ENCODE measurements at places on chromosomes 16 and 17.

GRCh38 chr16:66682271-66682670 lies 14.3 kb downstream of the CMTM4 start:
- no peak for DNase-seq

GRCh38 chr16:65681406-65681805 lies 559.5 kb upstream of the CDH11 start:
- DNase-seq: no peak

DNA sequence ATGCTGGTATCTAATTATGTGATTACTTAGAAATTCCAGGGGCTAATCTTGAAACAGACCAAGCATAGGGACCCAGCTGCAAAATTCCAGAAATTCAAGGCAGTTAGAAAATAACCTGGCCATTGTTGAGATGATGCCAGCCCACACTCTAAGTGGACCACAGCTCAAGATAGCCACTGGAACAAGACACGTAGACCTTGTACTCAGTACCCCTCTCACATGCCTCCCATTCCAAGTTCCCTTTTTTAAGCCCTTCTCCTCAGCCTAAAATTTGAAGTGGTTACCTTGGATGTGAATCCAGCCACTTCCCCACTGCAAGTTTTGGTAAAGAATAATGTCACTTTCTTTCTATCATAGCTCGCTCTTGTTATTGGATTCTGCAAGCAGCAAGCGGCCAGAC lies 4.1 kb upstream of the ZNF19 start:
- DNase-seq: no peak

GRCh38 chr17:47967607-47968252 lies 3.2 kb upstream of the CDK5RAP3 start:
- peak; percentile 41 for DNase-seq

GRCh38 chr16:11966173-11966572 lies 1.2 kb downstream of the TNFRSF17 start:
- DNase-seq: no peak

DNA sequence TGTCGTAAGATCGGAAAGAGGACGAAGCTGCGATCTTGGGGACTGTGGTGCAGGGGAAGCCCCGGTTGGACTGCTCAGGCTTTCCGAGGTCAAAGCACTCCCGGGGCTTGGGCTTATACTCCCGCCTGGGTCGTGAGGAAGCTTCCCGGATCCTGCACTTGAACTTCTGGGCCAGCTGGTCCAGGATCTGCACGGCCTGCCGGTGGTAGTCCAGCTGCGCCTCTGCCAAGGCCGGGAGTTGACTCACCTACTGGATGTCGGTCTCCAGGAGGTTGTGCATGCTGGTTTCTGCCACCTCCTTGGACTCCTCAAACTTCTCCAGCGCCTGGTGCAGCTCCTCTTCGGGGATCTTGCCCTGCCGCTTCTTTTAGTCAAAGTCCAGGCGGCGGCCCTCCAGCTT lies 99.2 kb downstream of the KPNA2 start:
- no peak for DNase-seq

DNA sequence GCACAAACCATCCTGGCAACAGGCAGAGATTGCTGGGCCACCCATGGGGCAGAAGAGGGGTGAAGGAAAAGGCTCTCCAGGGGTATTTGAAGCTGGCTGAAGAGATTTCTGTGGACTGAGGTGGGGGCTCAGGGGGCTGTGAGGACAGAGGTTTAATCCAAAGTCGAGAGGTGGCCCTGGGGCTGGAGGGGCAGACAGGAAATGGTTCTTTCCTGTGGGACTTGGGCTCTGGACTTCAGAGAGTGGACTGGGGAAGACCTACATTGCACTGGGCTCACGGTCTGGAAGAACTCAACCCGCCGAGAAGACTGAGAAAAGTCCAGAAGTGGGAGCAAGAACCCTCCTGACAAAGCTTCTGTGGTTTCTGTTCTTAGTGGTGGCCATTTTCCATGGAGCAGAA lies 2.9 kb downstream of the CCDC42 start:
- no peak for DNase-seq

DNA sequence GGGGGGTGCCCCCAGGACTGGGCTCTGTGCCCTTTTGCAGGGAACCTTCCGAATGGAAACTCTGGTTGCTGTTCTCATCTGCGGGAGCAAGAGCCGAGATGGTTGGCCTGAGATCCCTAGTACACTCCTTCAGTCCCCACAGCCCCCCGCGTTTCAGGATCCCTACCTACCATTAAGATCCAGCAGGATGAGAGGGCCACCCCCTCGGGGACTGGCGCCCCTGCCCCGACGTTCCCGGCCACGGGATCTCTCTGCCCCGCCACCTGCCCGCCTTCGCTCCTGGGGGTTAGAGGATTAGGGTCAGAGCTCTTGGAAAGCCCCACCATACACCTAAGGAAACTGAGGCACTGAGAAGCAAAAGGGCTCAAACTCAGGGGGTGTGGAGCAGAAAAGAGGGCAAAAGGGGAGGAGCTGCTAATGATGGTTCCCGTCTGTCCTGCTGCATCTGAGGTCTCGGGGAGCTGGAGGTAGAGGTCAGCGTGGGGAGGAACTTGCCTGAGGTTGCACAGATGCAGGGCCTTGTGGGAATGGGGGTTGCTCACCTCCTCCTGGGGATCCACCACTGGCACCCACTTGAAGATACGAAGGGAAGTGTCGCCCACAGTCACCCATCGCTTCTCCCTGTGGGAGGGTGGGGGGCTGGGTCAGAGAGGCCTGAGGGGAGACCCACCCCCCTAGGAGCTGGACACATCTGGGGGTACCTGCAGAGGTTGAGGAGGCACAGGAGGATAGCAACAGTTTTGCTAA lies 1.0 kb downstream of the BCL7C start:
- no peak for DNase-seq

GRCh38 chr16:49876716-49877129 lies 20.8 kb upstream of the ZNF423 start:
- DNase-seq: no peak

GRCh38 chr16:54385141-54385540 lies 98.6 kb upstream of the IRX3 start:
- no peak for DNase-seq

DNA sequence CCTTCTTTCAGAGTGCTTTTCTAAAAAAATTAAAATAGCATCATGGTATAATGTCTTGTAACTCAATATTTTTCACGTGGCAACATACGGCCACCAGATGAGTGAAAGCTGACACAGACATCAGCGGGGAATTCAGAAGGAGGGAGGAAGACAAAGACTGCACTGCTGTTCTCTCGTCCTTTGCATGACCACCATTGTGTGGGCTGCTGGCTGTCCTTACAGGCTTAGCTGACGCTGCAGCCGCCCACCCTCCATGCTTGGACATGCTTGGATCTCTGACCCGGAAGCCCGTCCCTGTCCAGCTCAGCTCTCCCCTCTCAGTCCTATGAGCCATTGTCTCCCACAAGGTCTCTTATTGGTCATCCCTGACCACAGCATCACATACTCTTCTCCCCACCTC lies 11.4 kb upstream of the MLYCD start:
- DNase-seq: no peak

GRCh38 chr16:82633964-82634600 lies 7.3 kb downstream of the CDH13 start:
- no peak for DNase-seq

- DNase-seq: no peak
Measured at GRCh38 chr16:19228575-19228974, 57.0 kb upstream of the CLEC19A start.

- no peak for DNase-seq
Measured at GRCh38 chr16:64236316-64236715, 885.5 kb downstream of the CDH11 start.

GRCh38 chr16:89395150-89396142 lies 94.9 kb downstream of the ANKRD11 start:
- DNase-seq: peak; percentile 84

- DNase-seq: no peak
Measured at GRCh38 chr16:7025616-7026190, 306.9 kb upstream of the RBFOX1 start.

GRCh38 chr16:80366023-80366422 lies 174.8 kb upstream of the DYNLRB2 start:
- no peak for DNase-seq

- no peak for DNase-seq
Measured at GRCh38 chr16:89122322-89122851, 28.7 kb downstream of the ACSF3 start.

DNA sequence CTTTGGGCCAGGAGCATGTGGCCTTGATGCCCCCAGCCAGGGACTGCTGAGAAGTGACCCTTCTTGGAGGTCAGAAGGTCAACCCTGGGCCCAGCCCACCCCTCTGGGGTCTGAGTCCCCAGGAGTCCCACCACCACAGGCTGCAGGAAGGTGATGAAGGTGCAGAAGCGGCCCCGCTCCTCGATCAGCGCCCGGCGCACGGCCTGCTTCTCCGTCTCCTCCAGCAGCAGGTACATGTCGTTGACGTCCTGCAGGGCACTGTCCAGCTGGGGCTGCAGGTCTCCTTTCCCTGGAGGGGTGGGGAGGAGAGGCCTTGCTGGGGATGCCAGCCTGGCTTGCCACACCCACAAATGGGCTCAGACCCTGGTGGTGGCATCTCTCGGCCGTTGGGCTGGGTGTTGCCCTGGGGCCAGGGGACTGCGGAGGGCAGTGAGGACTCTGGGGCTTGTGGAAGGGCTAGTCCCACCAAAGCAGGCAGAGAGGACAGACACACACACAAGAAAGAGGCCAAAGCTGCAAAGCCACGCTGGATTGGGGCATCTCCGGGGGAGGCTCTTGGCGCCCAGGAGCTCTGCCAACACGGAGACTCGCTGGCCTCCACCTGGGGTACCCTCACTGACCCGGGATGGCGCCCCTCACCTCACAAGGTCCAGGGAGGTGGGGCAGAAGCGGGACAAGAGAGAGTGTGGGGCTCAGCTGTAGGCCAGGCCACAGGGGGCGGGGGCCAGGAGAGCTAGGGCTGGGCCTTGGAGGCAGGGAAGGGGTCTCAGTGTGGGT lies 7.5 kb downstream of the MTSS2 start:
- no peak for DNase-seq

GRCh38 chr16:86818671-86819532 lies 240.6 kb downstream of the FOXL1 start:
- no peak for DNase-seq

DNA sequence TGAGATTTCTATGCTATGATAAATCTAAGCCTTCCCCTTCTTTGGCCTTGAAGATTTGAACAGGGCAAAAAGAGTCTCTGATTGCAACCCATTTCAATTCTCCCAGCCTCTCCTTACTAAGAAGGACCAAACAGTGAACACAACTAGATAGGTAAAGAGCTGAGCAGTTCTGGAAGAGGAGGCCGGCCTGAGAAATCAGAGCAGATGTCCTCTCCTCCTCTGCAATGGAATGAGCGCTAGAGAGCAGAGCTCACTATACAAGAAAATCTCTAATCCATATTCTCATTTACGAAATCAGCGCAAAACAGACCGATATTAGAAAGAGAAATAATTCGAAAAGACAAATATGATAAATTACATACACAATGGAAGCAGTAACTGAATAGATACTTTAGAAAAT lies 124.2 kb downstream of the CDK5R1 start:
- DNase-seq: no peak

GRCh38 chr17:77555121-77555591 lies 403.3 kb upstream of the TNRC6C start:
- no peak for DNase-seq

DNA sequence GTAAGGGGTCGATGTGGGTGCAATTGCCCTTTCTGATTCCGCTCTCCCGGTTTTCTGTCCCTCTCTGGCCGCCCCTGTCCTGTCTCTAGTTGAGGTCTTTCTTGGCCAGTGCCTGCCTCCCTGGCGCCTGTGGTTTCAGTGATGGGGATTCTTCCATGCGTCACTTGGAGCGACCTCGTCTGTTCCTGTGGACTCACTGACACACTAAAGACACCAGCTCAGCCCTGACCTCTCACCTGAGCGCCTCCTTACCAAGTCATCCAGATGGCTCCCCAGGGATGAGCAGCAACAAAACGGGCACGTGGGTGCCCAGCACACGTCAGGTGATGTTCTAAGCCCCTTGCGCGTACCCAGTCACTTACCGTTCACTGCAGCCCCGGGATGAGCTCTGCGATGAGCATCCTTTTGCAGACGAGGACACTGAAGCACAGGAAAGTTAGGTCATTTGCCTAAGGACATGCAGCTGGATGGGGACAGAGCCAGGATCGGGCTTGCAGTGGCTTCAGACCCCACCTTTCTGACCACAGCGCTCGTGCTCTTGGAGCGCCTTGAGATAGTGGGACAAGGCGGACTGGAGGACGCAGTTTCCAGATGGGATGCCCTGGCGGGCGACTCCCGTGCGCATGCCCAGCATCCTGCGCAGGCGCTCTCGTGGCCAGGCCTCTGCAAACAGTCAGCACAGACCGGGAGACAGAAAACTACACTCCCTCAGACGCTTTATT lies 11.5 kb upstream of the LGALS3BP start:
- DNase-seq: no peak

Data from SW 1271 (cell line).